ENCODE measurements at places on chromosomes 5 and 9.
A peak's percentile ranks its signal among the peaks of the same experiment; 100 is the strongest.

GRCh38 chr9:18666986-18667772 lies 193.2 kb downstream of the ADAMTSL1 start:
- DNase-seq = no peak

DNA sequence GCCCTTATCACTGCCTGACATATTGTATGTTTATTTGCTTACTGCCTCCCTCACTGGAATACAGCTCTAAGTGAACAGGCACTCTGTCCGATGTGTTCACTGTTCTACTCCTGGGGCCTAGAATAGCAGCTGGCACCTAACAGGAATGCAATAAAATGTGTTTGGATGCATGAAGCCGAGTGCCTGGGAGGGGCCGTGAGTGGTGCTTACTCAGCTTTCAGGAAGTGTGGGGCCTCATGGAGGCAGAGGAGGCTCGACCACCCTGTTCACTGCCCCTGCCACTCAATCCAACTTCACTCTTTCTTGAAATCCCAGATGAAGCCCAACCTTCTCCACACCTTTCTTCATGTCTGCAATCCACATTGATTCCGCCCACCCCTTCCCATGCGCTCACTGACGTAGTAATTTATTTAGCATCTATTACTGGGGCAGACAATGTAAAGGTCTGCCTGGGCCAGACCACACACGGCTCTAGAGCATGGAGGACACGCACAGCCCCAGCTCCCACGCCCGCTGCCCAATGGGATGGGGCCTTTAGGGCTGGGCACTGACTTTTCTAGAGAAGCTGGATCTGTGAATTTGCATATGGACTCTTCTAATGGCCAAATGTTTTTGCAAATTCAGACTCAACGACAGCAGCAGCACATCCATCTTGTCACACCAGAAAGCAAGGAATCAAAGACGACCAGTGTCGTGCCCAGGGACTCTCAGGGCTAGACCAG lies 21.3 kb downstream of the TBC1D9B start:
- DNase-seq = no peak

GRCh38 chr5:115396688-115397087 lies 100.2 kb upstream of the CCDC112 start:
- no peak for DNase-seq

- peak; percentile 44 for DNase-seq
Observed at GRCh38 chr9:97564291-97565175, 63.1 kb downstream of the TMOD1 start.

GRCh38 chr5:176296-176823 lies 14.9 kb upstream of the LRRC14B start:
- no peak for DNase-seq

- DNase-seq = no peak
Observed at GRCh38 chr9:136590821-136591752, 45.2 kb upstream of the NOTCH1 start.

- no peak for DNase-seq
Observed at GRCh38 chr5:50501491-50502228, 60.6 kb upstream of the EMB start.

- DNase-seq = no peak
Observed at GRCh38 chr5:94627191-94627590, 8.7 kb downstream of the SLF1 start.

- no peak for DNase-seq
Observed at GRCh38 chr5:81242906-81243436, 9.8 kb downstream of the CKMT2 start.

DNA sequence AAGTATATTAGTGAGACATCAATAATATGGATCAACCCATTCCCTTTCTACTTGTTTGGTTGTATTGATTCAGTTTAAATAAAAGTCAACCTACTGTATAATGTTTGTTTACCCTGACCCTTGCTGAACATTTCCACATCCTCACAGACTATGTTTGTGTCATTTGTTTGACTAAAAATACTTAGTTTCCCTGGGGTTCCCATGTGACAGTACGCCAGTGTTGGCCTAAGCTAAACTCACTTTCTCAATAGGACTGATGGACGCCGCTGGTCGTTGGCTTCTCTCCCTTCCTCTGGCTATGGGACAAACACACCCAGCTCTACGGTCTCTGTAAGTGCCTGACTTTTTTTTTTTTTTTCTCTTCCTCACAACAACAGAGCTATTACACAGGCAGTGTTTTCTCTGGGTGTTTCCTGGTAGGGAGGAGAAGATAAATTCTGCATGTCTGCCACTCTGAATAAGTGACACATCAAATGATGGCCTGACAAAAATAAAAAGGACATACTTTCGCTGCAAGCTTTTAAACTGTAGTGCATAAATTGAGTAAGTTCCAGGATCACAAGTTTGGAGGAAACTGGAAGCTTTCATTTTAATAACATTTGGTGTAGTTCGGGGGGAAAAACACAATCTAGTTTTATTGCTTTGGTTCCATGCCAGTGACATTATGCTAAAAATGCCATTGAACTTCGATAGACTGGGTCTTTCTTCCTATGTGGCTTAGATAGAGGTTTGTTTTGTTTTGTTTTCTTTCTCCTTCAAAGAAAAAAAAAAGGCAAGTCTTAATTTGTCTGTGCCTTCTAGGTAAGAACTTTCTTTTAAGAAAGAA lies 101.0 kb downstream of the CD180 start:
- DNase-seq = no peak

- no peak for DNase-seq
Observed at GRCh38 chr5:96327722-96328121, 105.3 kb downstream of the PCSK1 start.

GRCh38 chr9:137820161-137820855 lies 57.3 kb upstream of the CACNA1B start:
- DNase-seq = no peak

DNA sequence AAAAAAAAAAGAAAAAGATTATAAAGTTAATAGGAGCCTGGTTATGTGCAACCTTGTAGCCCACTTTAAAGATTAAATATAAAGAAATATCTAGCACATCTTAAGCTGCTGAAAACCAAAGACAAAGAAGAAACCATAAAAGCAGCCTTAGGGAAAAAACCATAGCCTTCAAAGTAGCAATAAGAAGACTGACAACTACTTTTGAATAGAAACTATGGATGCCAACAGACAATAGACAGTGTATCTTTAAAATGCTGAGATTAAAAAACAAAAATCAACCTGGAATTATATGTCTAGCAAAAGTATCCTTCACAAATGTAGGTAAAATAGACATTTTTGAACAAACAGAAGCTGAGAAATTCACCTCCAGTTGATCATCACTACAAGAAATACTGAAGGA lies 3.4 kb upstream of the KIF12 start:
- DNase-seq = no peak

- DNase-seq = peak; percentile 16
Observed at GRCh38 chr5:153445875-153446579, 44.4 kb upstream of the GRIA1 start.

- DNase-seq = no peak
Observed at GRCh38 chr5:72133212-72133990, 26.1 kb downstream of the MAP1B start.

GRCh38 chr5:10715605-10716290 lies 45.3 kb downstream of the DAP start:
- no peak for DNase-seq

- DNase-seq = no peak
Observed at GRCh38 chr9:100092066-100092465, 6.7 kb downstream of the ERP44 start.

Data from urothelium cell line (cell line).